Left lobe of liver (tissue), 2 donors: ENCODE measurements at places on chromosomes 2 and 18. TPM values are rescaled to one million over a fixed set of nuclear protein-coding genes. Genes with fewer than 3 reads are reported as not detected.
A peak's percentile ranks its signal among the peaks of the same experiment; 100 is the strongest.

Gene HMSD
- total RNA-seq, result 0.23 TPM

Gene GLB1L
- total RNA-seq, result 3.1 TPM

Gene BIRC6
- 39.9 TPM for total RNA-seq

Gene REG1A
- total RNA-seq, result 8.9 TPM

Gene PCARE
- total RNA-seq, result not detected

Gene TXNDC2
- not detected for total RNA-seq

Gene RAB27B
- total RNA-seq, result 1.0 TPM

Gene AKAIN1
- 0.88 TPM for total RNA-seq

Gene GALR1
- total RNA-seq, result not detected

Gene DGKD
- total RNA-seq, result 17.9 TPM

Gene UGT1A3
- 52.8 TPM for total RNA-seq

Gene MAB21L4
- total RNA-seq, result 19.3 TPM

DNA sequence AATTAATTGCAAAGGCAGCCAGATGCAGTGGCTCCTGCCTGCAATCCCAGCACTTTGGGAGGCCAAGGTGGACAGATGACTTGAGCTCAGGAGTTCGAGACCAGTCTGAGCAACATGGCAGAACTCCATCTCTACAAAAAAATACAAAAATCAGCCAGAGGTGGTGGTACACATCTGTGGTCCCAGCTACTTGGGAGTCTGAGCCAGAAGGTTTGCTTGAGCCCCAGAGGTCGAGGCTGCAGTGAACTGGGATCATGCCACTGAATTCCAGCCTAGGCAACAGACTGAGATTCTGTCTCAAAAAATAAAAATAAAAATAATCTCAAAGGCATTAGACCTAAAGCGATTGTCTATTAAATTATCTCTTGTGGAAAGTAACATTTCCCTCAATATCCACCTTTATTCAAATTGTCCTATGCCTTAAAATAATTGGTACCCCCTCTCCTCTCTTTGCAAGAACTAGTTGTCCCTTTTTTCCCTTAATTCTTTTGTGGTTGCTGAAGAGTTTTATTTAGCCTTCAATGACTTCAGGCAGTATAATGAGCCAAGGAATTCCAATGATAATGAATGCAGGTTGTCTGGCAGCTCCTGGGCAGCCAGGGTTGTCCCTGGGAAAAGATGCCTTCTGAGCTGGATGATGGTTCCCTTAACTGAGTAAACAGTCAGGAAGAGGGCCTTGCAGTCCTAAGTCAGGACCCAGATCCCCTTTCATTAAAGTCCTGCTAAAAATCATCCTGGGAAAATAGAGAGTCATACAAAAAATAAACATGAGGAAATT lies 32.2 kb downstream of the GPR75 start:
- no peak for DNase-seq

- no peak for DNase-seq
These were observed 47.2 kb downstream of the DYSF start for GRCh38 chr2:71500426-71501079.

DNA sequence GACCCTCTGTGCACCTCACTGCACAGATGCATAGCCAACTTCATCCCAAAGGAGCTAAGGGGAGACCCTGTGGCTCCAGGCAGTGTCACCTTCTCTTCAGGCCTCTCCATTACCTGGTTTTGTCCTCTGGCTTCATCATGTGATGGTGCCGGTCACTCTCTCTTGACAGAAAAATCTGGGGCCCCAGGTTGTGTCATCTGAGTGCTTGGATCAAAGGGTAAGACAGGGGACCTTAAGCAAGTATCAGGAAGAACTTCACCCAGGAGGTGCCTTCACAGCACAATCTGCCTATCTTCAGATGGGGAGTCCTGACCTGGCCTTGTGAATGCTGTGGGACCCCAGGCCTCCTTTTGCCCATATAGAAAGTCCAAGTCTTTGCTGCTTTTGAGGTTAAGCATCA lies 104.4 kb downstream of the POLR1A start:
- DNase-seq, result no peak

DNA sequence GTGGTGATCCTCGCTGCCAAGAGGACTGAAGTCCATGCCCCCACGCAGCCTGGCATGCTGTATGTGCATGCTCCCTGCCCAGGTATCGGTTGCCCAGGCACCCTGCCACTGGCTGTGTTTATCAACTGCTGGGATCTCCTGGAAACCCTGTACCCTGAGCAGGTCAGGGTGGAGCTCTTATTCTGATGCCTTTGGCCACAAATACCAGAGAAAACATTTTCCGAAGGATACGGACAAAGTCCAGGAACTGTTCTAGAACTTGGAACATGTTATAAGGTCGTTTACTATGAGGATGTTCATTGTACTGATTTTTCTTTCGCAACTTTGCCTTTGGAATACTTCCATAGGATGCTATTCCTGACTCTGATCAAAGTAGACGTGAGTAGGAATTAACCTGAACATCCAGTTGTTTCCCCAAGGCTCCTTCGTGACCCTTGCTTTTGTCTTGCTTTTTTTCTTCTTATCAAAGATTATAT lies 55.2 kb downstream of the TMEM17 start:
- DNase-seq, result peak; percentile 98

- DNase-seq, result no peak
These were observed 85.6 kb downstream of the EHD3 start for GRCh38 chr2:31319406-31320175.

DNA sequence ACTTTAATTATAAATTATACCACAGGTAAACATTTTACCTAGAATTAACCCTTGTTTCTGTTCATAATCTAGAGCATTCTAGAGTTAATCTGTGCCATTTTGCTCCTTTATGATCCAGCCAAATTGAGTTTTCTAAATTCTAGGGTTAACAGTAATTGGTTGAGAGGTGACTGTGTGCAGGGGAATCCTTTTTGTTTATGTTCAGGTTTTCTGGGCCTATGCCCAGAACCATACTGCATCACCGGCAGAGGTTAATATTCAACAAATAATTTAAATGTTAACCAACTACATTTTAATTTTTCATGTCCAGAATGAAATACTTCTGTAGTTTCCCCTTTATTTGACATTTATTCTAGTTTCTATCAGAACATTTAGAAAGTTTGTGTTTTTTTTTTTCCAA lies 32.3 kb downstream of the CARF start:
- DNase-seq, result no peak

GRCh38 chr2:114968748-114969400 lies 526.4 kb downstream of the DPP10 start:
- no peak for DNase-seq

- DNase-seq, result no peak
These were observed 48.7 kb upstream of the NFE2L2 start for GRCh38 chr2:177313162-177313781.

DNA sequence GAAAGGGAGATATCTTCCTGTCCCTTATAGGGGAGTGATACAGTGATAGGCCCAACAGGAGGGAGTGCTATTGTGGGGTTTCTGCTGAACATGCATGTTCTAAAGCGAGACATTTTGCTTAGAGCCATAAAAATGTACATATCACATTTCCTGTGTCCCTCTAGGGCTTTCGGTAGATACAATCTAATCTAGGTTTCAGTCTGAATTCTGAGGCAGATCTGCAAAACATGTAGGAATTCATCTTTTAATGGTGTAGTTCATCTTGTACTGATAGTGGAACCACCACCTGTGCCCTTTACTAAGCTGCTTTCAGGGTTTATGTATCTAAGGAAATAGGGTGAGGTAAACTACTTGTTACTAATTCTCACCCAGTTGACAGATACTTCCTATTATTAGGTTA lies 73.8 kb downstream of the SPTBN1 start:
- DNase-seq, result no peak

GRCh38 chr2:239252801-239253200 lies 148.0 kb downstream of the HDAC4 start:
- no peak for DNase-seq

- DNase-seq, result no peak
These were observed 692.8 kb downstream of the RNF144A start for GRCh38 chr2:7609974-7610373.

DNA sequence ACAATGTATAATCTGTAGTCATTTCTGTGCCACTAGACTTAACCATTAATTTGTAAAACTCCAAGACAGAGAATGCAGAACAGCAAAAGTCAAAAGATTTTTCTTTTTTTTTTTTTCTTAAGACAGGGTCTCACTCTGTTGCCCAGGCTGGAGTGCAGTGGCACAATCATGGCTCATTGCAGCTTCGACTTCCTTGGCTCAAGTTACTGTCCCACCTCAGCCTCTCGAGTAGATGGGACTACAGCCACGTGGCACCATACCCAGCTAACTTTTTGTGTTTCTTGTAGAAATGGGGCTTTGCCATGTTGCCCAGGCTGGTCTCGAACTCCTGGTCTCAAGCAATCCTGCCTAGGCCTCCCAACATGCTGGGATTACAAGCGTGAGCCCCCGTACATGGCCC lies 80.1 kb downstream of the TLK1 start:
- DNase-seq, result no peak

- DNase-seq, result no peak
These were observed 981 bp downstream of the ST8SIA3 start for GRCh38 chr18:57353137-57353939.

DNA sequence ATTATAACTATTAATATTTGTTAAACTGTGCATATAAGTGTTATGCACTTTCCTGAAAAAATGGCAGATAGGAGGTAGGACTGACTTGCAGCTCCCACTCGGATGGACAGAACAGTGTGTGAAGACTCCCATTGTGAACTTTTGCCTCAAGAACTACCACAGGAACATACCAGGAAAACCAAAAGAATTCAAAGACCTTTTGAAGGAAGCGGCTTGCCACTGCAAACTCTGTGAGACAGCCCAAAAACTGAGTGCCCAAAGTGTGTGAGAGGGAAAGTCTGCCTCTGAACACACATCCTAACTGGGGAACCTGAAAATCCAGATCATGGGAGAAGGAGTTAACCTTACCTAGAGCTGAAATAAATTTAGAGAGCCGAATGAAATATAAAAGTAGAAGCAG lies 171.0 kb downstream of the ZBTB7C start:
- DNase-seq, result no peak

- no peak for DNase-seq
These were observed 9.4 kb upstream of the AGFG1 start for GRCh38 chr2:227462462-227462951.

- no peak for DNase-seq
These were observed 13.9 kb upstream of the KYNU start for GRCh38 chr2:142863485-142863961.

DNA sequence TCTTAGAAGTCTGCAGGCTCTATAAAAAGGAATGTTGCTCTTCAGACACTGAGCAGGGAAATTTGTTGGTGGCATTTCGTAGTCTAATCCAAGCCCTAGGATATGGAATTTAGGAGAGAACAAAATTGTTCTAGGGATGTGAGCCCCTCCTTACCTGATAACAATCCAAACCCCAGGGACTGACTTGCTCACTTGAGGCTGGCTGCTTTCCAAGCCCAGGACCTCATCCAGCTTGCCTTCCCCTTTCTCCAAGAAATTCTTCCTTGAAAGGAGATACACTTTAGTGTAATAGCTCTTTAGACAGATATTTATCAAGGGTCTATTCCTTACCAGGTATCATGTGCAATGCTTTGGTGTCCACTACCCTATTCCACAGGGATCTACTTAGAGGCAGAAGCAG lies 279.8 kb downstream of the C1D start:
- no peak for DNase-seq

DNA sequence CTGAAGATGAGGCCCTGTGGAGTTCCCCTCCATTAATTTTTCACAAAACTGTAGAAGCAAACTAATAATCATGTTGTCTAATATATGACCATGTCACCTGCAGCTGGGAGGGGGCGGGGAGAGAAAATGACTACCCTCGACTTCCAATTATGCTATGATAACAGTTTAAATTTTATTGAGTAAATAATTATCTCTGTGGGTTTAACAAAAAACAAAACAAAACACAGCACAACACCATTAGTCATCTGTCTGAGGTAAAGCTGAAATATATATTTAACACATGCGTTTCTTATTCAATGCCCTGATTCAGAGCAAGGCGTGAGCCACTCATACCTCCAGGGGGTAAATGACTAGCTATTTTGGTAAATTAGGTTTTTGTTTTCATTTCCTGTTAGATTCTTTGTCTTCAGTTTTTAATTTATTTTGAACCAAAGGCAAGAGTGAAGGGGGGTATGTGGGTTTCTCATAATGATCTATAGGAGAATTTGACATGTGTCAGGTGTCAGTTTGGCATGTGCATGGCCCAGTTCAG lies 77.4 kb upstream of the ZCCHC2 start:
- no peak for DNase-seq

DNA sequence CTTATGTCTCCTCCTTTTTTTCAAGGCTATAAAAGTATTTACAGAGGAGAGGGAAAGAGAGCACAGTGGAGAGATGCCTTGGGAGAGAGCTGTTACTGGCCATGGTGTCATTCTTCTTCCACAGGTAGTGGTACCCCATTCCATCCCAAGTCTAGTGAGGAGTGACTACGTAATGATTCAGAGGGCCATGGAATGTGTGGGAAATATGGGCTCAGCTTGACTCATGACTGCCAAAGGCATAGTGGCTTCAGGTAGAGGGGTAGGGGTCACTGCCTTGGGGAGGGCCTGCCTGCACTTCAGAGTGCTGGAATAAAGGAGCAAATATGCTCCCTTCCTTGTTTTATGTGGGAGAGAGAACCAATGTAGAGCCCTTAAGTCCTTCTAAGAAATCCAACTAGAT lies 620.6 kb downstream of the IRS1 start:
- DNase-seq, result no peak

DNA sequence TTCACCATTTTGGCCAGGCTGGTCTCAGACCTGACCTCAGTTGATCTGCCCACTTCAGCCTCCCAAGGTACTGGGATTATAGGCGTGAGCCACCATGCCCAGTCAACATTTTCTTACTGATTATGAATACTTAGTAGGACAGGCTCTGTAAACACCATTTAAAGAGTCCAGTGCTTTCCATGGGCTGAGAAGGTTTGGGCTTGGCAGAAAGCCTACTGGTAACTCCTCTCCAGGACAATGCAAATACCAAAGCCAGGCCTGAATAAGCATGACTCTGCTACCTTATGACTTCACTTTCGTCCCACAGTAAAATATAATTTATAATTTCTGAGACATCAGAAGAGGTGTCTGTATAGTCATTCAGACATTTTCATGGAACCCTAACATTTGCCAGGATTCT lies 60.2 kb upstream of the FAM117B start:
- no peak for DNase-seq

GRCh38 chr2:166240387-166241313 lies 112.8 kb upstream of the SCN1A start:
- DNase-seq, result no peak

DNA sequence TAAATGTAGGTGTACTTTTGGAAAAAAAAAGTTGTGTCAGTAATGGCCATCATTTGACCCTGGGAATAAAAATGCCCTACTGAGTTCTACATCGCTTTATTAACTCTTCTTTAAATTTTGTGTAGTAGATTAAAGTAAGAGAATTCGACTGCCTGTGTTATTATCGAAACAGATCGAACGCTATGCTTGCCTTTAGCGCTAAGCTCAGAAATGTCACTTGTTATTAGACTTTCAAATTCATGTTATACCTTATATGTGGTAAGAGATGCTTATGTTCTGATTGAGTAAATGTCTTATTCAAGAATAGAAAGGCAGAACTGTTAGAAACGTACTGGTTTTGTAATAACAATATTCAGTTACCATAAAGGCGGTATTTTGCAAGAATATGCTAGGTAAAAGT lies 1.4 kb downstream of the UGP2 start:
- DNase-seq, result no peak
